ENCODE measurements at places on chromosomes 5 and 9. TPM values are rescaled to one million over a fixed set of nuclear protein-coding genes. Genes with fewer than 3 reads are reported as not detected.

Gene FGF18
- 0.36 TPM for total RNA-seq

Gene RNF44
- 16.3 TPM for total RNA-seq

Gene POC5
- total RNA-seq: 28.0 TPM

Gene ZNF462
- 102 TPM for total RNA-seq

Gene SEMA5A
- total RNA-seq: 27.5 TPM

Gene TAF11L10
- not detected for total RNA-seq

Gene ATP6V0E1
- total RNA-seq: 40.2 TPM

Gene ADAMTS12
- 7.6 TPM for total RNA-seq

Gene FRMD3
- total RNA-seq: 11.3 TPM

Gene PCDHGB4
- total RNA-seq: 25.1 TPM

Gene PCDH12
- 4.2 TPM for total RNA-seq

Gene VCAN
- 504 TPM for total RNA-seq

Gene FOXD4L5
- total RNA-seq: 0.64 TPM

Gene NOXA1
- total RNA-seq: 1.5 TPM

Gene ECM2
- total RNA-seq: 10.1 TPM

Gene PCDHGC5
- 16.4 TPM for total RNA-seq

Gene UNC13B
- 21.1 TPM for total RNA-seq

Gene ZCCHC10
- total RNA-seq: 15.3 TPM

Gene INSL6
- total RNA-seq: not detected

Gene OSTF1
- total RNA-seq: 9.8 TPM

Gene FABP6
- total RNA-seq: not detected

Gene ACOT12
- total RNA-seq: 2.4 TPM

Gene TGFBR1
- 51.7 TPM for total RNA-seq

Gene KCNV2
- not detected for total RNA-seq

Gene IFNA13
- not detected for total RNA-seq

Gene RNF208
- 0.73 TPM for total RNA-seq

Gene SPOCK1
- total RNA-seq: 40.5 TPM

Gene PCDHGA10
- total RNA-seq: 21.4 TPM

Gene TRAF1
- 3.6 TPM for total RNA-seq

Gene SPINK14
- total RNA-seq: not detected

Gene F2RL2
- total RNA-seq: 0.27 TPM

Gene ANKRD34B
- 0.27 TPM for total RNA-seq

Data from cerebellum (tissue), 4 donors.